ENCODE measurements at places on chromosomes 1 and 21. TPM values are rescaled to one million over a fixed set of nuclear protein-coding genes. Genes with fewer than 3 reads are reported as not detected.
A peak's percentile ranks its signal among the peaks of the same experiment; 100 is the strongest.

DNA sequence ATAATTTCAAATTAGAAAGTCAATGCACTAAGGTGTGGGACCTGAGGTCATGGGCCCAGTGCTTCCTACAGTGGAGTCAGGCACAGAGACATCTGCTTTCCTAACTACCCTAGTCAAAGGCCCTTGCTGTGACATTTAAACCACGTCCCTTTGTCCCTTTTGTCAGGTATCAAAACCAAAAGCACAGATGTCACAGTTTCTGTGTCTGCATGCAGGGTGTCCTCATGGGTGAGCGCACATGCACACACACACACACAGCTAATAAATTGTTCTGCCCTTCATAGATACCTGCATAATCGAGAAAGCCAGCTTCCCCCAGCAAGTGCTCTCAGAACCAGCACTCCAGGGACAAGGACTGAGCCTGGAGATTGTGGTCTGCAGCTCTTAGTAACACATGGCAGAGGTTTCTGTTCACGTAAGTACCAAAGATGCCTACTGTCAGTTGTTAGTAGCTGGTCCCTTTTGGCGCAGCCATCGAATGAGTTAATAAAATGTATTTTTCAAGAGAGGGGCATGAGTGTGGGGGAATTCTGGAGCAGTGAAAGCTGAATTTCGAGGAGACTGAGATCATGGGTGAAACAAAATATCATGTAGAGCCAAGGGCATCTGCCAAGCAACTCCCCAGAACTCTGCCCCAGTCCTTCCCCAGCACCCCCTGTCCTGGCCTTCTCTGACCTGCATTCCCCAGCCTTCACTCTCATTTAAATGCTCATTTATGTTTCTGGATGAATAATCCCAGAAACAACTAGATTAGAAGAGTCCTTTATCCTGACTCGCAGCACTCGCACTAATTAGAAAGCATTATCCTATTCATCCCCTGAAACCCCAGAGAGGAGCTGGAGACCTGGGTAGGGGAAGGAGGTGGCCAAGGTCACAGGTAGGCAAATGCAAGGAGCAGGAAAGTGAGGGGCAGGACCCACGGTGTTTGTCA is 25.5 kb downstream of the TNR start:
- no peak for DNase-seq

DNA sequence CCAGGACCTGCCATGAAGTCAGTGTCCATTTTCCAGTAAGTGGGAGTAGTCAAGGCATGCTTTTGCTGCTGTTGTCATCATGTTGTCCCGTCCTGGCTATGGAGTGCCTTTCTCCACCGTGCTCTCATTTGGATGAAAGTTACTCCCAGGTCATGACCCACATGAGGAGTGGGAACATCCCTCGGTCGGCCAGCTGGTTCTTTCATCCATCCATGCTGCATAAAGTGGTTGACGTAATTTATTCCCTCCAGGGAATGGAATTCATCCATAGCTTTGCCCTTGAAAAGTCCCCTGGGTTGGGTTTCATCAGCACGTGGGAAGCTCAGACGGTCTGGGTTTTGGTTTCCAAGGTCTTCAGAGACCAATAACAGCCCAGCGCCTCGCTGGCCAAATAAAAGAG is 11.6 kb downstream of the PLA2G2A start:
- peak; percentile 75 for DNase-seq

DNA sequence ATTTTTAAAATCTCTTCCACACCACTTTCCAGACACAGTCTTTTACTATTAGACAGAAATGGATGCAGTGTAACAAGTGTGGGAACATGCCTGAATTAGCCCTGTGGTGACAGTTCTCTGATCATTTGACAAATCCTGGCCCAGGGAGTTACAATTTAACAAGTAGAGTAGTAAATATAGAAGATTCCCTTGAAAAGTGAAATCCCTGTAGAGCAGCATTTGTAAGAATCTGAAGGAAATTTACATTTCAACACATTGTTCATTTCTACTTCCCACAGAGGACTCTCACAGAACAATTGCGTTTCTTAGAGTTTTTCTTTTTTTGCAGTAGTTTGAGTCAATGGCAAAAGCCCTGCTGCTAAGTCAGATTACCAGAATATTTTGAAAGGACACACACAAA is 458.3 kb upstream of the BRINP3 start:
- no peak for DNase-seq

DNA sequence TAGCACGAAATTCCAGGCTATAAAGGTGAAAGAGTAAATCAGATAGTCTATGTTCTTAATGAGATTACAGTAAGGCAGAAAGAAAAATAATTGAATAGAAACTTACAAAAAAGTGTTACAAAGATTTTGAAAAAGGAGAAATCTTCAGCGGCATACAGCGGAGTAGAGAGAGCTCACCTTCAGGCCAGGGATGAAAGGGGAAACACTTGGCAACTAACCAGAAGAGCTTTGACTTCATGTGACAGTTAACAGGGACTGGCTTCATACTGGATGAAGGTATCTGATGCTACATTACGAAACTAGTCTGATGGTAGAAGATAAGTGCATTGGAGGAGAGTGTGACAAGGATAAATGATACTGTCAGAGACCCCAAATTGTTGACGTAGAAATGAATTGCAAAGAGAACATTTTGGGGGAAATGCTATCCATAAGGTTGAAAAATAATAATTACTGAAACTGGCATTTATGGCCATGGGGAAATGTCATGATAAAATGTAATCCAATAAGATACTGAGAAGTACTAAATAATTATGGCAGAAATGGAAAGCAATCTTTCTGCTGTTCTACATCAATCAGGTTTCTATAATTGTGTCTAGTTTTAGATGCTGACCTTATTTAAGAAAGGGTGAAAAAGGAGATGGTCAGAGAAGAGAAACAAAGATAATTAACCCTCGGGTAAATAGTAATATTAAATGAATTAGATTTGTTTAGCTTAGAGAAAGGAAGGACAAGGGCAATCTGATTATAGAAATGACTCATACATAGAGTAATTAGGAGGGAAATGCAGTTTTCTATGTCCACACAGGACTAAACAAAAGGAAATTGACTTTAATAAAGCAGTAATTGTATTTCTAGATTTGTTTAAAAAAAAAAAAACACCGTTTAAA is 808.7 kb downstream of the NCAM2 start:
- DNase-seq, result no peak

GRCh38 chr1:203492748-203493130 is 1.2 kb upstream of the OPTC start:
- DNase-seq, result no peak

DNA sequence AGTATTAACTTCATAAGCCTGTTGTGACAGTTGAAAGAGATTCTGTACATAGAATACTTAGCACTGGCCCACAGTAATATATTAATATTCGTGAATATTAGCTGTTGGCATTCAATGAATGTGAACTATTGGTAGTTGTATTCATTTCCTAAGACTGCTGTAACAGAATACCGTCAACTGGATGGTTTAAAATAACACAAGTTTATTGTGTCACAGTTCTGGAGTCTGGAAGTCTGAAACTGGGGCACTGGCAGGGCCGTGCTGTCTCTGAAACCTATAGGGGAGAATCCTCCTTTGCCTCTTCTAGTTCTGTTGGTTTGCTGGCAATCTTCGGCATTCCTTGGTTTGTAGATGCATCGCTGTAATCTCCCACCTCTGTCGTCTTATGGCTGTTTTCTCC is 47.5 kb downstream of the OLFML3 start:
- DNase-seq, result no peak

The S100A16 gene
- total RNA-seq, result 38.8 TPM

The TAS1R1 gene
- not detected for total RNA-seq

The C1orf185 gene
- total RNA-seq, result not detected
